ENCODE measurements at places on chromosomes 5 and 9. TPM values are rescaled to one million over a fixed set of nuclear protein-coding genes. Genes with fewer than 3 reads are reported as not detected.
A peak's percentile ranks its signal among the peaks of the same experiment; 100 is the strongest.

DNA sequence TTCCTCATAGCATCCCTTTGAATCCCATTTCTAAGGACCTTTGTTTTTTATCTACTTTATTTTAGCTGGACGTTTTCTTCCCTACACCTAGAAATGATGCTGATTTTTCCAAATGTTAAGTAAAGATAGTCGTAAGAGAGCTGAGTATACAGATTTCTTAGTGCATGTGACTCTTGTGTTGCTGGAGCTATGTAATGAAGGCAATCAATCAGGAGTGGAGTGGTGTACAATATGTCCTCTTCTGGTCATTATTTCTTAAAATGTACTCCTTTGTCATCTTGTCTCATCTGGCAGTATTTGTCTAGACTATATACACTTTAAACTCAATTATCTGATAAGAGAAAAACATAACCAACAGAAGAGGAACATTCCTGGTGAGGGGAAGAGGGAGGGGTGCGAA is 13.5 kb downstream of the GAPT start:
- no peaks in the 10 kb centered on the region for H3K4me1 ChIP-seq
- no peak overlapping the region for H3K4me3 ChIP-seq
- H3K27me3 ChIP-seq = no peaks in the 10 kb centered on the region
- no peak for DNase-seq

- H3K27ac ChIP-seq = no peak overlapping the region
- H3K36me3 ChIP-seq = no peaks in the 10 kb centered on the region
- H3K4me3 ChIP-seq = no peak overlapping the region
- peaks cover 6% of the 10 kb centered on the region for H3K27me3 ChIP-seq
- DNase-seq = no peak
These were observed 9.9 kb upstream of the SLC9A3 start for GRCh38 chr5:533955-534742.

GRCh38 chr9:131318231-131319085 is 28.9 kb downstream of the PLPP7 start:
- H3K27ac ChIP-seq = no peak overlapping the region
- H3K4me3 ChIP-seq = no peak overlapping the region
- DNase-seq = no peak
- H3K36me3 ChIP-seq = no peaks in the 10 kb centered on the region
- no peaks in the 10 kb centered on the region for H3K27me3 ChIP-seq
- no peaks in the 10 kb centered on the region for H3K4me1 ChIP-seq

- DNase-seq = no peak
- H3K4me3 ChIP-seq = peak overlapping the region; percentile 17
- peak overlapping the region; percentile 90 for H3K27ac ChIP-seq
- peaks cover 31% of the 10 kb centered on the region for H3K4me1 ChIP-seq
- no peaks in the 10 kb centered on the region for H3K36me3 ChIP-seq
These were observed 1.0 kb downstream of the EGR1 start for GRCh38 chr5:138466125-138466899.

DNA sequence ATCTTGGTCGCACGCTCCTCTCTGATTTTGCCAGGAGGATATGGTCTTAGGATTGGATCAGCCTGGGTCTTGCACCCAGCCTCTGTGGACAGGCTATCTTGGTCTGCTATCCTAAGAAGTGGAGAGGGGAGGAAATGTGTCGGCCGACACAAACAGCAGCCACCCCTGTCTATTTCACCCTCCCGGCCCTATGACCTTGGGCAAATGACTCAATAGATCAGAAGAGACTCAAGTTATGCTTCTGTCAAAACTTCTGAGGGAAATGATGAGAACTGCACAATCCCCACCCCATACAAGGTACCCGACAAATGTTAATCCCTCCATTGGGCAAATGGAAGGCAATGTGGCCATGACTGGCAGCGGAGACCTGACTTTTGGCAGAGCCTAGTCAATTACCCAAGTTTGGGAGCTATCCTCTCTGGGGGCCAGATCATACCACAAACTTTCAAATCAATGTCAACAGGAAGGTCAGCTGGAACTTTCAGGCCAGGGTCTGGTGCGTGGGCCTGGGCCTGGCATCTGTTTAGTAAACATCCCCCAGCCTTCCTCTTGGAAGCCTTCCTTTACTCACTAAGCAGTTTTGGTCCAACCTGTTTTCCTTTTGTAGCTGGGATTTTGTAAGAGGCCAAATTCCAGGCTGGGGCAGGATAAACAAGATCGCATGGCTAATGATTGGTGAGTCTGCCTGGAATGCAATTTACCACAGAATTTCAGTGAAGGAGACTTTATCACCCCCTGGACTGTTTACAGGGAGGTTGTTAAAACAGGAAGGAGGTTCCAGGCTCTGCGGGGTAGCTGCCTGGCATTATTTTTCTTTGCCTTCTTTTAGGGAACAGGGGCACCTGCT is 64.2 kb upstream of the CPEB4 start:
- no peaks in the 10 kb centered on the region for H3K36me3 ChIP-seq
- no peak overlapping the region for H3K27ac ChIP-seq
- no peak overlapping the region for H3K4me3 ChIP-seq
- no peaks in the 10 kb centered on the region for H3K27me3 ChIP-seq
- no peaks in the 10 kb centered on the region for H3K4me1 ChIP-seq

DNA sequence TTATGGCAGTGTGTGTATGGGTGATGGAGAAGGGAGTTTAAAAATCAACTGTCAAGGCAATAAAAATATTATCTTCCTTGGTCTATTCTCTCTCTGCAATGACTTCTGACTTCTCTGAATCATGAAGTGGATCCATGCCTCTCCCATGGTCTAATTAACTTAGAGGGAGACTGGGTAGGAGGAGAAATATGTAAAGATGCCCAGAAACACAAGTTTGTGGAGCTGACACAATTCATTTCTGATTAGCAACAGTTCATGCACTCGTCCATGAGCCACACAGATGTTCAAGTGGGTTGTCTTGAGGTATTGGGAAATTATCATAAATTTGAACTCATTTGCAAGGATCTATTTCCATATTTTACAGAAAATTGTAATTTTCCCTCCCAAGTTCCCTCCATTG is 38.1 kb downstream of the INSYN2B start:
- no peak overlapping the region for H3K4me3 ChIP-seq
- no peak for DNase-seq
- H3K27ac ChIP-seq = no peak overlapping the region
- no peaks in the 10 kb centered on the region for H3K4me1 ChIP-seq
- H3K27me3 ChIP-seq = no peaks in the 10 kb centered on the region

- DNase-seq = no peak
- no peaks in the 10 kb centered on the region for H3K36me3 ChIP-seq
- H3K4me3 ChIP-seq = no peak overlapping the region
- no peaks in the 10 kb centered on the region for H3K27me3 ChIP-seq
- H3K27ac ChIP-seq = no peak overlapping the region
These were observed 81.1 kb upstream of the EPB41L4B start for GRCh38 chr9:109401990-109402318.

Gene PDE8B
- not detected for total RNA-seq

Gene PLCXD3
- total RNA-seq = not detected
